ENCODE measurements at places on chromosomes 7 and 10. TPM values are rescaled to one million over a fixed set of nuclear protein-coding genes. Genes with fewer than 3 reads are reported as not detected.

Gene WEE2
- not detected for total RNA-seq

Gene CALML3
- total RNA-seq, result 0.45 TPM

Gene BICC1
- 28.2 TPM for total RNA-seq

Gene TMEM236
- 0.39 TPM for total RNA-seq
